ENCODE measurements at places on chromosomes 16 and 17. TPM values are rescaled to one million over a fixed set of nuclear protein-coding genes. Genes with fewer than 3 reads are reported as not detected.

GRCh38 chr17:7219812-7220592 is at the start of the genes ACADVL and DLG4:
ACADVL (plus strand) TSS chr17:7219938; CDS start chr17:7219985, 47 bp downstream.
DLG4 (minus strand) TSS chr17:7219836.
- peak; percentile 75 for DNase-seq

The EPN3 gene
- total RNA-seq = 25.8 TPM

DNA sequence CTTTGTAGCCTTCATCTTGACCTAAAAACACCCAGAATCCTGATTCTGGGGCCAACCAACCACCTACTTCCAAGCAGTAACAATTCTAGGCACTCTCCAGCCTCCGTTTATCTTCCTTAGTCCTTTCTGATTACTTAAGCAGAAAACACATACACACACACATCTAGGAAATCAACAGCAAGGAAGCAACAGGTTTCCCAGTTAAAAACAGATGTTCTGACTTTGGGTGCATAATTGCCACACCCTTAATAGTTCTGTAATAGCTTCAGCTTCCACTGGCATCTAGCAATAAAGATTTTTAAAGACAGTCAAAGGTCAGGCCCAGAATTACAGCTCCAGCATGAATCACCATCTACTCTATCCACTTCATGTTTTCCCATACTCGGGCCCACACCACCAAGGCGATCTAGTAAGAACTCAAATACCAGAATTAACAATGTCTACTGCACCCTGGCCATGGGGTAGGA is 2.6 kb downstream of the ARHGAP17 start:
- DNase-seq = peak; percentile 60

The CBX8 gene
- total RNA-seq = 14.4 TPM

DNA sequence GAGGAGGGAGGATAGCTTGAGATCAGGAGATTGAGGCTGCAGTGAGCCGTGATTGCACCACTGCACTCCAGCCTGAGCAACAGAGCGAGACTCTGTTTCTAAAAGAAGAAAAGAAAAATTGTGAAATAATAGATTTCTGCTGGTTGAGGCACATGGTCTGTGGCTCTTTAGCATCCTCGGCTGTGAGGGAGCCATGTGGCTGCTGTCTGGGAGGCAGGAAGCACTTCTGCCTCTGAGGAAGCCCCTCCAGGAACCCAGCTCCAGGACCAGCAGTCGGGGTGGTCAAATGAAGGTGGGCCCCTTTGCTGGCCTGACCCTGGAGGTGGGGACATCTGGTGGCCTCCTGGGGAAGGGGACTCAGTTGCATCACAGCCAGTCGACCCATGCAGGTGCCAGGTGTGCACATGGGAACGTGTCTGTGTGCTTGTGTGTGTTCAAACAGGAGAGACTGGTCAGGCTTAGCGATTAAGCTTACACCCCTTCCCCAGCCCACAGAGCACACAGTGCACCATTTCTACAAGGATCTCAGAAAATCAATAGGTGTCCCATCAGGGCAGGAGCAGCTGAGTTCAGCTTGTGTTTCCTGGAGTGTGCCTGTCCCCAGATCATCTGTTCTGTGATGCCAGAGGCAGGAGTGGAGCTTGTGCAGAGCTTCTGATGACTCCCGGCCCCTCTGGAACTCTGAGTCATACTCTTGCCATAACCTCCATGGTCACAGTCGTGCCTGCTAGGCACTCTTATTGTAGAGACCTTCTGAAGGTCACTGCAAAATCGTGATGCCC is 24.3 kb upstream of the MGAT5B start:
- DNase-seq = no peak

- DNase-seq = no peak
These were observed 23.7 kb downstream of the ZC3H18 start for GRCh38 chr16:88593910-88594309.

DNA sequence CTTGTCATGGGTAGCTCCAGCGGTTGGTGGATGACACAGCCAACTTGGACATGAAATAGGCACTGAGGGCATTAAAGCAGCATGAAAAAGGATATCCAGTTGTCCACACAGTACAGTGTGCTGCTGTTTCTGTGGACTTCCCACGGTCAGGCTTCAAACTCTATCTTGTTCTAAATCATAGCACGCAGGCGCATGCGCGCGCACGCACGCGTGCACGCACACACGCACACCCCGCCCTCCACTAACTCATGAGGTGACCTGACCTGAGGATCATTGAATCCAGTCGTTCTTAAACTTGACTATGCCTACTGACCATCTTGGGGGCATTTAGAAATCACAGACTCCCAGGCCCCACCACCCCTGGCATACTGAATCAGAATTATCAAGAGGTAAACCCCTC is 361.4 kb downstream of the CA10 start:
- no peak for DNase-seq

DNA sequence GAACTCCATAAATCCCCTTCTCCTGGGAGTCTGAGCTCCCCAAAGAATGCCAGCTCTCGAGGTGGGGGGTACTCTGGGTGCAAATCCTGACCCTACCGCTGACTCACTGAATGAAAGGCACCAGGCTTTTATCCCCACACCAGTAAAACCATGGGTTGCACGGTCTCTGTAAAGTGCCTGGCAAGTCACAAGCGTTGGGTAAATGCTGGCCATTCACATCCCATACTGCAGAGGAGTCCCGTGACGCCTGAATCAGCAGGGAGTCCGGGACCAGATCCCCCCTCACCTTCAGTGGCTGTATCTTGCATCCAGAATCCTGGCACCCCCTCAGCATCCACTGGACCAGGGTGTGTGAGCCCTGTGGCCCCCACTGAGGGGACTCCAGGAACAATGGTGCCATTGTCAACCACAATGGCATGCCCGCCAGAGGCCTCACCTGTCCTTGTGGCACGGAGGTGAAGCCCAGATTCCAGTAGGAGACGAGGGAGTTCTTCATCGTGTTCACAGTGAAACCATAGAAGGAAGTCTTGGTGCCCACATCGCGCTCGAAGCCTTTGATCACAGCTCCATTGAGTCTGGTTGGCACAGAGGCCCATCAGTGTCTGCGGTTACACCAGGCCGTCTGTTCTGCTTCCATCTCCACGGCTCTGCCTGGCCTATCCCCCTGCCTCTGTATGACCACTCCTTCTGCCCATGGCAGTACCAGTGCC is 13.3 kb downstream of the ST6GALNAC2 start:
- DNase-seq = no peak

DNA sequence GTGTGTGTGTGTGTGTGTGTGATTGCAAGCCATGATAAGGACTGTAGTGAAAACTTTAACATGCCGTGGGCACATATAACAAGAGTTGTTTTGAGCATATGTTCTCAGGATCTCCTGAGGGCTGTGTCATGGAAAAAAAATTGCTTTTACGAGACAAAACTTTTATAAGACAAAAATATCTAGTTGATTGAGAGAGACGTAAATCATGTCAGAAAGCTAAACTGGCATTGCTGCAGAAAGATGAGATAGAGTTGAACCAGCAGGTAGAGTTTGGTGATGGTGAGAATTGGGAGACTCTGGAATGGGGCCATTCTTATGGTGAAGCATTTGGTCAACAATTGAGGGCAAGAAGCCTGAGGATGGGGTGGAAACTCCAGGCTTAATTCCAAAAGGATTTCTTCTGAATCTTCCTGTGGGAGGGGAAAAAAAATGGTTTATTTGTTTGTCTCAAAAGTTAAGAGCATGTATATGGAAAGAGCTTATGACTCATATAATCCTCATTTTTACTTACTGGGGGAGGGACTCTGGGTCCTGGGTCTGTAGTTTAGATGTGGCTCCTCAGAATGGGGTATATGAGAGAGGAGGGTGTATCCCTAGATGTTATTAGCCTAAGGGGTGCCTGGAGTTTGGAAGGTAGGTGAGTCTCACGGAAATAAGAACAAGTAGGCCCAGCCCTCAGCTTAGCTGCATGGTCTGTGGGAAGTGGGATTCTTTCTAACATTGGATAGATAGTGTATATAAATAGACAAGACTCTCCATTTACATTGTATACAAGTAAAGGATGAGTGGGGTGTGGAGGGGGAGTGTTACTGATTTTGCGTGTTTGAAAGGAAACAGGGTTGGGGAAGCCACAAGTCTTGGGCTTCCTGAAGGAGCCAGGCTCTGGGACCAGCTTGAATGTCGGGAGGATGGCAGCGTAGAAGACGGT is 7.1 kb downstream of the MINK1 start:
- DNase-seq = no peak

GRCh38 chr17:8125947-8126490 is 2.1 kb upstream of the HES7 start:
- DNase-seq = peak; percentile 36

DNA sequence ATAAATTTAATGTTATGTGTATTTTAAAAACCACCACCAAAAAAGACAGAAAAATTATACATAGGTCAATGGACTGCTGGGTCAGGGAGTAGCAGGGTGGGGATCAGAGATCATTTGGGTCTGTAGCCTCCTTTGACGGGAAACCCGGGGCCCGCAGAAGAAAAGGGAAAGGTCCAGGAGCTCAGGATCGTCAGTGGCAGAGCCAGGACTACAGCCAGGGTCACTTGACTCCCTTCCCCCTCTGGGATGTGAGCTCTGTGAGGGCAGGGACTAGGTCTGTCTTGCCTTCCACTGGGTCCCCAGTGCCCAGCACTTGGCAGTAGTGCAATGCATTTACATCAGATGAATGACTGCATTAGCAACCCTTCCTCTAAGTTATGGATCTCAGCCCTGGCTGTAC is 62.1 kb downstream of the TOM1L2 start:
- DNase-seq = no peak

Data from HT-29 (cell line).